Neural progenitor cell (in vitro differentiated cells): ENCODE measurements at places on chromosomes 13 and 19. TPM values are rescaled to one million over a fixed set of nuclear protein-coding genes. Genes with fewer than 3 reads are reported as not detected.

DNA sequence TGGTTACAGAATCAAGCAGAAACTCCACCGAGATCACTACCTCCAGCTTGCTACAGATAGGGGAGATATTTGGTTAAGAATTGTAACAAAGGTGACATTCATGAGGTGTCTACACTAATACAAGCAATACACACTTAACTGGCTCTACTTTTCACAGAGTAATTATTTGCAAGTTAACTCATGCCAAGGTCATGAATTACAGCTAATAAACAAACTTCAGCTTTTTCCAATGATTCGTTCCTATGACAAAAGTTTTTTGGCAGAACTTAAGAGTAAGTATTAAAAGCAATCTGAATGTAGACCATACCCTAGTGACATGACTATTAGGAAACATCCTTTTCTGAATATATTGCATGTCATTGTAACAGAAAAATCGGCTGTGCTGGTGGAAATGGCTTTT is 72.1 kb downstream of the LHFPL6 start:
- no peak for DNase-seq

DNA sequence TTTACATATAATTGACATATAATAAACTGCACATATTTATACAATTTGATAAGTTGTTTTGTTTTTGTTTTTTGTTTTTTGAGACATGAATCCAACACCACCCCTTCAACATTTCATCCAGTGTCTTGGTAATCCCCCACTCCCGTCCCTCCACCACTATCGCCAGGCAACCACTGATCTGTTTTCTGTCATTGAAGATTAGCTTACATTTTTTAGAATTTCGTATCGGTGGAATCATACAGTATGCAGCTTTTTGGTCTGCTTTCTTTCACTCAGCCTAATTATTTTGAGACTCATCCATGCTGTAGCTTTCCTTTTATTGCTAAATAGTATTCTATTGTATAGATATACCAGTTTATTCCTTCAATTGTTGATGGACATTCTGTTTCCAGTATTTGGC is 94.1 kb upstream of the FRY start:
- DNase-seq: no peak

DNA sequence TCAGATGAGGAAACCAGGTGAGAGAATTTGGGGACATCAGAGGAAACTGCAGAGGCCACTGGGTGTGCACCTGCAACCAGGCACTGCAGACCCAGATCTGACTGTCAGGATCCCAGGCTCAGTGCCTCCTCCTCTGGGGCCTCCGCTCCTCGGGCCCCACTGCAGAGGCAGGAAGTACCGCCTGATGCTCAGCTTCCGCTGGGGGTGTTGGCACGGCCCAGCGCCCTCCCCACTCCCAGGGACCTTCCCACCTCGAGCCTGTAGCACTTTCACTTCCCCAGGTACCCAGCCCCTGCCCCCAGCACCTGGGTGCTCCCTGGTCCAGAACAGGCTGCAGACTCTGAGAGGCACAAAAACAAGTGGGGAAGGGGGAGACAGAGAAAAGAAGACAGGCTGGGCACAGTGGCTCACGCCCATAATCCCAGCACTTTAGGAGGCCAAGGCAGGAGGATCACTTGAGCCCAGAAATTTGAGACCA is 1.4 kb upstream of the CD37 start:
- no peak for DNase-seq

- peak; percentile 49 for DNase-seq
These were observed 14.9 kb downstream of the DPF1 start for GRCh38 chr19:38209152-38209551.

GRCh38 chr13:74145249-74145975 is 11.2 kb upstream of the KLF12 start:
- no peak for DNase-seq

Gene CALR3
- total RNA-seq: 0.09 and 2.0 TPM in 2 replicates

DNA sequence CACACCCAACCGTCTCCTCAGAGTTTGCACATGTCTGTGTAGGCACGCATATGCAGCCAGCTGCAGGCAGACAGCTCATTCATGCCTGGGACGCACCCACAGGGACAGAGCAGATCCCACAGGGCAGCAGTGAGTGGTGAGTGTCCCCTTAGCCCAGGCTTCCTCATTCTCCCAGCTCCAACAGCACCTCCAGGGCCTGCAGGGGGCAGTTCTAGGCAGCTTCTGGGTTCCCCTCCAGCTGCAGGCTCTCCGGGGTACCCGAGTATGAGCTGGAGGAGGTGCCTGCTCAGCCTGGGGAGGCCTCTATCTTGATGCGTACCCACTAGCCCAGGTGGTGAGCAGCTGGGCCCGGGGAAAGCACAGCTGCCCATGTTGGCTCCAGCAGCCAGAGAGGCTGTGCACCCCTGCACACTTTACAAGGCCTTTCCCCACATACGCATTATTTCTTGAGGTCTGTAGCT is 1.3 kb upstream of the SHANK1 start:
- peak; percentile 38 for DNase-seq

Gene MADCAM1
- total RNA-seq: 0.09 TPM in 1 of 2 replicates, not detected in the other

Gene TJP3
- 14.7 and 32.5 TPM in 2 replicates for total RNA-seq

Gene WIZ
- 9.1 and 30.3 TPM in 2 replicates for total RNA-seq

DNA sequence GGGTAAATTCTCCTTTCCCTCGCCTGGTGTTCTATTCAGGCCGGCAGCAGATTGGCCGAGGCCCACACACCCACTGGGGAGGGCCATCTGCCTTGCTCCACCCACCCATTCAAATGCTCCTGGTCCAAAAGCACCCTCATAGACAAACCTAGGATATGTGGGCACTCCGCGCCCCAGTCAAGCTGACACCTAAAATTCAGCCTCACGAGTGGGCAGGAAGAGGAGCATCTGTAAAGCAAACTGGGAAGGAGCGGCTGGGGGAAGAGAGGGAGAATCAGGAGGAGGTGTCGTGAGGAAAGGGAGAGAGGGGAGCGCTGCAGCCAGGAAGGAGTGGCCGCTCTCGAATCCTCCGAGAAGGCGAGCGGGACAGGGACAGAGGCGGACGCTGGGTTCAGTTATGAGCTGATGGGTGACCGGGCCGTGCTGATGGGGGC is 136.9 kb downstream of the USP12 start:
- DNase-seq: peak; percentile 45

DNA sequence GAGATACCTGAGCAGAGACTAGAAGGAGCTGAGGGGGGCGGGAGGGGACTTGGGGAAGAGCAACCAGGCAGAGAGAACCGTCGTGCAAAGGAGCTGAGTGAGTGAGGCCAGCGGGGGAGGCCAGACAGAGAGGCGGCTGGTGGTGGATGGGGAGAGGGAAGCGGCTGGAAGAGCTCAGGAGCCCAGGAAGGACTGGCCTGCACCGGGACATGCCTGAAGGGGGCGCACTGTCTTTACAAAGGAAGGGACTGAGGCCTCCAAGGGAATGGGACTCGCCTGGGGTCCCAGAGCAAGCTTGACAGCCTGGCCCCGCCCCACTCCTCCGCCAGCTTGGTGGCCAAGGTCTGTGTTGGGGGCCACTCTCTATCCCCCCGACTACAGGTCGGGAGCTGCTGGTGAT is 14.9 kb downstream of the ONECUT3 start:
- DNase-seq: peak; percentile 75

Gene ICAM4
- 0.15 TPM in 1 of 2 replicates, not detected in the other for total RNA-seq

DNA sequence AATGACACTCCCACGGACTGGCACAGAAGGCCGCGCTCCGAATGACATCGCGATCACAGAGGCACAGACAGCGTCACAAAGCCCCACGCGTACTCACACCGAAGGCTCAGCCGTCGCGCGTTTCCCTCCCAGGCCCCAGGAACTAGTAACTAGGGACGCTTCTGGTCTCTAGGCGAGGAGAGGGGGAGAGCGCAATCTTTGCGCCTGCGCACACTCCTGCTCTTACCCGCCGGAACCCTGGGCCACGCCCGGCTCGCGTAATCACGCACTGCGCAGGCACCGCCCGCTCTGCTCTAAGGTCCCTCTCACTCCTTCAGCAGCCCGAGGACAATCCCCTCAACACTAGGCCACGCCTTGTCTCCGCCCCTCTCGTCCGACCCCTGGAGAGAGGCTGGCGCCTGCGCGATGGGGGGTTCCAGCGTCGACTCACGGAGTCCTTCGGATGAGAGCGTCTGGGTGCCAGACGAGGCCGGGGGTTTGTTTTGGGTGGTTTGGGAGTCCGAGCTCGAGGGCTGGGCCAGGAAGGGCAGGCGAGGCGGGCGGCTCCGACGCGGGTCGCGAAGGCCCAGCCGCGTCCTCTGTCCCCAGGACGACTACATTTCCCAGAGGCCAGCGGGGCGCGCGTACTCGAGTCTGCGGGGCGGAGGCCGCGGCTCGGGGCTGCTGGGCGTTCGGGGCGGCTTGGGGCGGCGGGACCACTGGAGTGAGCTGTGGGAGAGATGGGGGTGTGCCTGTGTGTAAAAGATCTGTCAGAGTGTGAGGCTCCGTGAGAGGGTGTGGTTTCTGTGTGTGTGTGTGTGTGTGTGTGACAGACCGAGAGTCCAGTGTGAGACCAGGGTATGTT is at the start of gene ZNF471:
Gene ZNF471, plus strand, starts transcription at position 410 of the 844 bp plus-strand sequence. CDS start 3,717 bp downstream, outside the sequence.
- DNase-seq: peak; percentile 96

Gene PEAK3
- total RNA-seq: not detected in 2 replicates

DNA sequence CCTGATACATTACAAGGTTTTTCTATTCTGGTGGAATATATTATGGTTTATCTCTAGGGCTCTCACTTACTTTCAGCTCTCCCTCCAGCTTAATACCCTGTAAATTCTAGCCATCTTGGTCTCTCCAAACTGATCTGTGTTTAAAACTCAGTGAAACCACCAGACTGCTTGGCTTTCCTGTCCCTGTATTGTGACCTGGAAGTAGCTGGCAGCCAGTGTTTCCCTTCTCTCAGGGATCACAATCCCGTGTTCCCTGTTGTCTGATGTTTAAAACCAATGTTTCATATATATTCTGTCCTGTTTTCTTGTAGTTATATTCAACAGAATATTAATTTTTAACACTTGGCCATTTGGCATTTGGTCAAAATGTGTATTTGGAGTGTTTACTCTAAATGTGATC is 8.0 kb downstream of the AKAP11 start:
- DNase-seq: no peak

Gene KLK5
- not detected in 2 replicates for total RNA-seq

- peak; percentile 68 for DNase-seq
These were observed 506.7 kb upstream of the PCDH9 start for GRCh38 chr13:67736646-67737420.

DNA sequence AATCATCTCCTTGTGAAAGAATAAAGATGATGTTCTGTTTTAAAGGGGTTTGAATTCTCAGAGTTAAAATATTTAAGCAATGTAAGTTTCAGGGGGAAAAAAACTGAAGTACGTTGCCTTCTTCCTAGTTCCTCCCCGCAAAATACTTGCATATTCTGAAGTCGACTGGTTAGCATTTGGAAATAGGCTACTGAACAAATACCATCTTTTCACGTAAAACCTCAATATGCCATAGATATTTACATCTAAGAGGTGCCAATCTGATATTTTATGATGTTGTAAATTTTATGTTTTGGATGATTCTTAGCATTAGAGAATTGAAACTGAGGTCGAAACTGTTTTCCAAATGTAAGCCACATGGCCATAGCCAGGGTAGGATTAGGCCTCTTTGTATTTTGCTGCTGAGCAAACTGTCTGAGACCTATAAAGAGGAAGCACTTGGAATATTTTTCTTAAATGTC is 138.3 kb downstream of the FLT1 start:
- DNase-seq: no peak

- no peak for DNase-seq
These were observed 75.6 kb upstream of the KLF5 start for GRCh38 chr13:72983085-72983768.

GRCh38 chr19:1579222-1579621 is 11.1 kb upstream of the MEX3D start:
- no peak for DNase-seq

- DNase-seq: no peak
These were observed 14.2 kb downstream of the KLF5 start for GRCh38 chr13:73073050-73073449.

GRCh38 chr19:50720181-50720920 is 749 bp upstream of the SHANK1 start:
- no peak for DNase-seq

GRCh38 chr13:31011193-31011860 is 78.9 kb downstream of the TEX26 start:
- DNase-seq: peak; percentile 59

Gene POU2F2
- 0.31 and 0.69 TPM in 2 replicates for total RNA-seq

Gene ZNF177
- 15.7 and 20.9 TPM in 2 replicates for total RNA-seq
